T-cell (primary cell): ENCODE measurements at places on chromosomes 12 and 14.

DNA sequence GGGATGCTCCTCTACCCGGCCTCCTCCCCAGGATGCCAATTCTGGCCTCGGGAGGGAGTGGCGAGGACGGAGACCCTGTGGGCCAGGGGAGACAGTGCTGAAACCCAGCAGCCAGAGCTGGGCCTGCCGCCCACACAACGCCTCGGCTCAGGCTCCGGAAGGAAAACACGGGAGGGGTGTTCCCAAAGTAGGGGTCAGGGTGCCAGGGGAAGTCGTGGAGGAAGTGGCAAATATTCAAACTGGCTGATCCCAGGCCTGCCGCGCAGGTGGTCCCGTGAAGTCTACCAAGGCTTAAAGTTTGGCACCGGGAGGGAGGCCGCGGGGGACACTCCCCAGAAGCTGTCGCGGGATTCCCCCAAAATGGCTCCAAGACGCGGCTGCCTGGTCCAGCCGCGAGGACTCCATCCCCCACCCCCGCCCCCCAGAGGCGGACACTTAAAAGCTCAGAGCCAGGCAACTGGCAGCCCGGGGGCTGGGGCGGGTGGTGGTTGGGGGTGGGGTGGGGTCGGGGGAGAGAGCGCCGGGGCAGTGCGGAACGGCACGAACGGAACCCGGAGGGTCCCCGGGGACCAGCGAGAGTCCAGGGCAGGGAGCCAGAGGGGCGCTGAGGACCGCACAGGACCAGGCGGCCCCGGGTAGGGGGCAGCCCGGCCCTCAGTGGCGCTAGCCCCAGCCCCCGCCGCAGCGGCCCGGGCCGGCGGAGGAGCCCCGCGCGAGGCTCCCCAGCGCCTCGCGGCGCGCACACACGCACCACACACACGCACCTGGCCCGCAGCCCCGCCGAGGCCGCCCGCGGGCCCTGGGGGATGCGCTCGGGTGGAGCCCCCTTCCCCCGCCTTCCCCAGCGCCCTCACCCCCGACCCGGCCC lies 20.0 kb downstream of the BEGAIN start:
- no peaks in the 10 kb centered on the region for H3K36me3 ChIP-seq
- no peak for DNase-seq
- H3K4me1 ChIP-seq = peaks cover 8% of the 10 kb centered on the region
- peak overlapping the region; percentile 32 for H3K4me3 ChIP-seq

DNA sequence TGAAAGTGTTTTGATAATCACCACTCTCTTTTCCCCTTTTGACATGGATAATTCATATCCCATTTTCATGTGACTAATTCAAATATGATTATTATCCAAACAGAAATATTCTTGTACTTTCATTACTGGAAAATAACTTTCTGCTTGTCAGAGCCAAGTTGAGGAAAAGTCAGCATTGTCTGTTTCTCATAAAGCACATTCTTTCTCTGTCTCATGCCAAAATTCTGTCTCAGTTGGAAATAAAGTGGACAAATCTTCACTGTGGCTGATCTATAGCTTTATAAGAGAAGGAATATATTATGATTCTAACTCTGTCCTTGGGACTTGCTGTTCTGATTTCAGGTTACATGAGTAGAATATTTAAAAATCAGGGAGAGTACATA lies 22.7 kb upstream of the PRICKLE1 start:
- H3K4me1 ChIP-seq = no peaks in the 10 kb centered on the region
- DNase-seq = no peak
- H3K27me3 ChIP-seq = no peaks in the 10 kb centered on the region
- H3K4me3 ChIP-seq = no peak overlapping the region

GRCh38 chr12:26172946-26173552 lies 22.3 kb upstream of the SSPN start:
- no peak overlapping the region for H3K27ac ChIP-seq
- peaks cover 6% of the 10 kb centered on the region for H3K27me3 ChIP-seq
- no peaks in the 10 kb centered on the region for H3K36me3 ChIP-seq
- DNase-seq = no peak
- no peak overlapping the region for H3K4me3 ChIP-seq
- H3K4me1 ChIP-seq = no peaks in the 10 kb centered on the region

GRCh38 chr12:38998887-38999482 lies 93.6 kb upstream of the CPNE8 start:
- no peaks in the 10 kb centered on the region for H3K36me3 ChIP-seq
- no peak overlapping the region for H3K27ac ChIP-seq
- no peak overlapping the region for H3K4me3 ChIP-seq
- no peaks in the 10 kb centered on the region for H3K27me3 ChIP-seq

- H3K4me1 ChIP-seq = no peaks in the 10 kb centered on the region
- no peaks in the 10 kb centered on the region for H3K27me3 ChIP-seq
- no peaks in the 10 kb centered on the region for H3K36me3 ChIP-seq
Measured at GRCh38 chr14:46653031-46653755, 1.6 kb upstream of the RPL10L start.

DNA sequence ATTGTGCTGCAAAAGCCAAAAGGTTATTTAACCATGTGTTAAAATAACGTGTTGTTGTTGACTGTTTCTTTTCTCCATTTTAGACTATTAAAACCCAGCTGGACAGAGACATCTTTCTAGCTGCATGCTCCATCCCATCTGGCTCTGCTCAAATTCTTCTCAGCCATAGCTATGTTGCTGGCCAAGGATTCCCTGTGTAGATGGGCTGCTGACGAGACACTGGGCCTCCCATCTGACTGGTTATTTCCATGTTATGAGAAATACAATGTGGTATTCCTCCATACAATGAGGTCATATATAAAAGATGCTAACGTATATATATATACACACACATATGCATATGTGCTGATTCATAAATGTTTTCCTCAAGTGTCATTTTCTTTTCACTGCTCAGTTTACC lies 30.1 kb downstream of the MED13L start:
- no peaks in the 10 kb centered on the region for H3K36me3 ChIP-seq
- no peak overlapping the region for H3K4me3 ChIP-seq
- H3K4me1 ChIP-seq = peaks cover 13% of the 10 kb centered on the region
- no peak overlapping the region for H3K27ac ChIP-seq
- DNase-seq = no peak
- no peaks in the 10 kb centered on the region for H3K27me3 ChIP-seq

- no peak for DNase-seq
- peaks cover 42% of the 10 kb centered on the region for H3K4me1 ChIP-seq
- H3K36me3 ChIP-seq = no peaks in the 10 kb centered on the region
- no peaks in the 10 kb centered on the region for H3K27me3 ChIP-seq
- H3K4me3 ChIP-seq = peak overlapping the region; percentile 4
Measured at GRCh38 chr12:54282949-54283593, 2.5 kb downstream of the HNRNPA1 start.

GRCh38 chr14:76168531-76168930 lies 16.8 kb downstream of the GPATCH2L start:
- H3K27me3 ChIP-seq = no peaks in the 10 kb centered on the region
- H3K4me1 ChIP-seq = peaks cover 2% of the 10 kb centered on the region
- DNase-seq = no peak
- H3K4me3 ChIP-seq = no peak overlapping the region
- no peak overlapping the region for H3K27ac ChIP-seq
- H3K36me3 ChIP-seq = peaks cover 55% of the 10 kb centered on the region

- H3K27ac ChIP-seq = no peak overlapping the region
- DNase-seq = no peak
- H3K27me3 ChIP-seq = peaks cover 26% of the 10 kb centered on the region
- H3K36me3 ChIP-seq = no peaks in the 10 kb centered on the region
Measured at GRCh38 chr12:4974217-4974616, 64.5 kb downstream of the KCNA1 start.

DNA sequence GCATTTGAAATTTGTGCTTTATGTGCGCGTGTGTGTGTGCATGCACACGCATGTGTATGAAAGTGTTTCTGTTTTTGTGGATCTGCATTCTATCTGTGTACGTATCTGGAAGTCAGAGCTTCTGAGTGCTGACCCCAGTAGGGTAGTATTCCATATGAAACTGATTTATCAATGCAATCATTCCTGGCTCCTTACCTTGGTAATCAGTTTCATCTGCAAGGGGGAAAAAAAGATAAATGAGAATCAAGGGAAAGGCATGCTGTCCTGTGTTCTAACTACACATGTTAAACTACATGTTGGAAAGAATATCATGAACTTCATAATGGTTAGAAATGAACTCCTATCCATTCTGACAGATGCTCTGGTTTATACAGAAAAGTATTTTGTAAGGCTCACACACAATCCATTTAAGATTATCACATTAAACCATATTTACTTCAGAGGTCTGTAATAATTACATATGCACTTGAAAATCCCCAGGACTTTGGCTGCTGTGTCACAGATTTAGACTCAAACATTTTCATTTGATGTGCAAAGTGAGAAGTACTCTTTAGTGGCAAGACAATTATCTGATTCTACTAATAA lies 276.1 kb upstream of the LMO3 start:
- H3K27me3 ChIP-seq = no peaks in the 10 kb centered on the region
- H3K36me3 ChIP-seq = no peaks in the 10 kb centered on the region
- H3K4me3 ChIP-seq = no peak overlapping the region
- no peak for DNase-seq

GRCh38 chr14:89635615-89636014 lies 218.6 kb upstream of the FOXN3 start:
- H3K4me1 ChIP-seq = peaks cover 10% of the 10 kb centered on the region
- DNase-seq = no peak
- no peaks in the 10 kb centered on the region for H3K27me3 ChIP-seq

- H3K27me3 ChIP-seq = no peaks in the 10 kb centered on the region
- no peak for DNase-seq
- peaks cover 2% of the 10 kb centered on the region for H3K36me3 ChIP-seq
- H3K27ac ChIP-seq = no peak overlapping the region
- peaks cover 24% of the 10 kb centered on the region for H3K4me1 ChIP-seq
Measured at GRCh38 chr12:123102781-123103503, 47.9 kb downstream of the PITPNM2 start.

GRCh38 chr14:101083564-101084435 lies 180.3 kb upstream of the RTL1 start:
- no peak overlapping the region for H3K27ac ChIP-seq
- peaks cover 35% of the 10 kb centered on the region for H3K27me3 ChIP-seq
- no peak for DNase-seq
- no peaks in the 10 kb centered on the region for H3K36me3 ChIP-seq

GRCh38 chr14:48937541-48938195 lies 648.5 kb downstream of the RPS29 start:
- no peaks in the 10 kb centered on the region for H3K36me3 ChIP-seq
- no peak for DNase-seq
- H3K4me3 ChIP-seq = no peak overlapping the region

- H3K36me3 ChIP-seq = peaks cover 5% of the 10 kb centered on the region
- H3K27ac ChIP-seq = peak within 1 kb of the TSS; percentile 64
- H3K27me3 ChIP-seq = no peaks in the 10 kb centered on the region
- H3K4me1 ChIP-seq = peaks cover 20% of the 10 kb centered on the region
Measured at GRCh38 chr14:69152902-69153151, at the start of gene DCAF5. Gene DCAF5 (minus strand): TSS chr14:69153119. CDS start chr14:69152978, 141 bp downstream.

- no peak overlapping the region for H3K4me3 ChIP-seq
- H3K27ac ChIP-seq = no peak overlapping the region
- H3K27me3 ChIP-seq = peaks cover 3% of the 10 kb centered on the region
- no peaks in the 10 kb centered on the region for H3K36me3 ChIP-seq
- DNase-seq = no peak
Measured at GRCh38 chr14:58119381-58119780, 32.6 kb downstream of the ARMH4 start.

DNA sequence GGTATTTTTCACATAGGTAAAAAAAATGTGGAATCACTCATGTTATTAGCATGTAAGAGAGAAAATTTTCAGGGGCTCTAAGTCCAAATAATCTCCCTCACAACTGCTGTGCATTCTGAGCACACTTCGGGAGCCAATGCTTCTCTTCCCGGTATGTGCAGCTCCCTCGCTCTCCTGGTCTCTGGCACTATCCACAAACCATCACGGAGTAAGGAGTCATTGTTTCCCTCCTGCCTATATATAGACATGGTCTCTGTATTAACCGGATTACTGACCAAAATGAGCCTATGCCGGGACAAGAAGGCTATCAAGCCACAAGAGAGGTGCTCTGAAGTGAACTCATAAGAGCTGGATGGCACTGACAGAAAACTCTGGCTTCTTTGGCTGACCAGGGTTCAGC lies 13.4 kb downstream of the HECTD4 start:
- DNase-seq = no peak
- no peaks in the 10 kb centered on the region for H3K27me3 ChIP-seq
- H3K4me3 ChIP-seq = no peak overlapping the region
- no peaks in the 10 kb centered on the region for H3K4me1 ChIP-seq
- no peak overlapping the region for H3K27ac ChIP-seq
- H3K36me3 ChIP-seq = no peaks in the 10 kb centered on the region

DNA sequence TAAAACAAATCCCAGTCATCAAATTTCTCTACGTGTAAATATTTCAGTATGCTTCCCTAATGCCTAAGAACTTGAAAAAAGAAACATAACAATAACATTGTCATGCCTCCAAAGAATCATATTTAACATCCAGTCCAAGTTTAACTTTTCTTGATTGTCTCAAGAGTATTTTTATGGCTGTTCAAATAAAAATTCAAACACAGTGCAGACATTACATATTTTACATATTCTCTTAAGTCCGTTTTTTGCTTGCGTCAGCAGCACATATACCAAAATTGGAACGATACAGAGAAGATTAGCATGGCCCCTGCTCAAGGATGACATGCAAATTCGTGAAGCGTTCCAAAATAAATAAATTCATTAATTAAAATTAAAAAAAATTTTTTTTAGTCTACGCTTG lies 23.3 kb upstream of the EEA1 start:
- H3K27me3 ChIP-seq = peaks cover 4% of the 10 kb centered on the region
- no peaks in the 10 kb centered on the region for H3K36me3 ChIP-seq
- H3K4me3 ChIP-seq = no peak overlapping the region
- H3K27ac ChIP-seq = no peak overlapping the region

GRCh38 chr14:100621806-100622205 lies 34.6 kb upstream of the BEGAIN start:
- no peak overlapping the region for H3K4me3 ChIP-seq
- no peak for DNase-seq
- H3K4me1 ChIP-seq = no peaks in the 10 kb centered on the region
- no peaks in the 10 kb centered on the region for H3K36me3 ChIP-seq

DNA sequence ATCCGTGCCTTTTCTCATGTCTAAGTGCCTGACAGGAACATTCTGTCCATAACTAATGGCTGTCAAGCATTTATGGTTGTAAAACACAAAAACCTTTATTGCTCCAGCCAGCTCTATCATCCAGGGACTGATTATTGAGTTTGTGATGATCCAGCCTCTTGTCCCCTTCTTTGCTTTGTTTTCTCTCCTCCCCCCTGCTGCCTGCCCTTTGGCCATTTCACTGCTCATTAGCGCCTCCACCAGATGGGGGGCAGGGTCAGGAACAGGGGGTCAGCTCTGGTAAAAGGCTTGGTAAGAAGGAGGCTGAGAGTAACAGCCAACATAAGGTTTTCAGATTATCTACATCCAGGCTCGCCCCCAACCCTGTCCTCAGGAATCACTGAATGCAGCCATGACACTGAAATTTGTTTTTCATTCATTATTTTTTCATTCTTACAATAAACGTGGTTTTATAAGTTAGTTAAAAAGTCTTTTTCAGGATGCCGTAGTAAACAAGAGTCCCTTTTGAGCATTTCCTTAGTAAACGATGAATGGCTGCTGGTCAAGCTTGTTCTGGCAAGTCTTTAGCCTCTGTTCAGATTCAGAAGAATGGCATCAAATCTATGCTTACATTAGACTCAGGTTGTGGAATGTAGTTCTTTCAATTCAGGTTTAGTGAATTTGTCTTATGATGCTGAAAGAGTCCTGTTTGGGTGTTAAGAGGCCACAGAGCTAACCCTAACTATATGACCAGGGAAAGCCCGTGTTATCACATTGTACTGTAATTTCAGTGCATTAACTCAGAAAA lies 21.7 kb downstream of the HMGA2 start:
- no peaks in the 10 kb centered on the region for H3K4me1 ChIP-seq
- H3K4me3 ChIP-seq = no peak overlapping the region
